AG09309 (cell line): ENCODE measurements at places on chromosomes 16 and 17.

DNA sequence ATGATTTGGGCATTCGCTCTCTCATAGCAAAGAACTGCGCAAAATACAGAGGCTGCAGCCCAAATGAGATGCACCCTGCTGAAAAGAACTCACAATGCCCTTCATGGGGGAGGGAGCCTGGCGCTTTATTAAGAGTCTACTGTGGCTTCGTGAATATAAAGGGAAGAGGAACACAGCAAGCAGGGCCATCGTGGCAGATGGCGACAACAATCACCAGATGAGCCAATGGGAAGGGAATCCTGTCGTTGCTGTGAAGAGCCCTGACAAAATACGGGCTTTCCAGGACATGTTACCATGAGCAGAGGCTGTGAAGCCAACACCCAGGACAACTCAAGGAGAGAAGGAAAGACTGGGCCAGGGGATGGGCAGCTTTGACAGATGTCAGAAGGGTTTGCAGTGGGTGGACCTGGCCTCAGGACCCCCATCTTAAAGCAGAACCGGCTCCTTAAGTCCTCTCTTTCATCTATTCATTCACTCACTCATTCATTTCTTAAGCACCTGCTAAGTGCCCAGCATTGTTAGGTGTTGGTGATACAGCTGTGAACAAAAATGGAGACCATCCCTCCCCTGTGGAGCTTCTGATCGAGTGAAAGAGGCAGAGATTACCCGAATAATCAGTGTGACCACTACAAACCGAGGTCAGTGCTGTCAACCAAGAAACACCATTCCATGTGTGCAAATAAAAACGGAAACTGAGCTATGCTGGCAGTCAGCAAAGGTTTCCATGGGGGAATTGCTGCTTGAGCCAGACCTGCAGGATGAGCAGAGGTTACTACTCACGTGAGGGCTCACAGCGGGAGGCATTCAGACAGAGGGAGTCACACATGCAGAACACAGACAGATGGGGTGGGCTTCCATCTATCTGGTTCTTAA is 125.8 kb downstream of the DYNLRB2 start:
- DNase-seq: no peak

GRCh38 chr17:78051186-78051972 is 77.2 kb downstream of the TMC6 start:
- no peak for DNase-seq

DNA sequence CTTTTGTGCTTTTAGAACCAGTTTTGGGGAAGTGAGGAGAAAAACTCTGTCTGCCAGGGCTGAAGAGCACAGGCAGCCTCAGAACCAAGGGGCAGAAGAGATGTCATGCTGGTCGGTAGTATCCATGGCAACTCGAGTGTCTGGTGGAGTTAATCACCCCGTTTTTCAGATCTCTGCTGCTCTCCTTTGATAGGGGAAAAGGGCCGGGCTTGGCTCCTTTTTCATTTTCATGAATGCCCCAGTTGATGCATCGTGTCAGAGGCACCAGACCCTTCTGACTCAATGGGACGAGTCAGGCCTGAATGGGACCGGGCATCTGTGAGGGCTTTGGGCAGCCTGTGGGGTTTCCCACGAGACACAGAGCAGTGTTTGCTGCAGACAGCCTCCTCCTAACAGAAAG is 304.6 kb downstream of the ABCC12 start:
- no peak for DNase-seq

DNA sequence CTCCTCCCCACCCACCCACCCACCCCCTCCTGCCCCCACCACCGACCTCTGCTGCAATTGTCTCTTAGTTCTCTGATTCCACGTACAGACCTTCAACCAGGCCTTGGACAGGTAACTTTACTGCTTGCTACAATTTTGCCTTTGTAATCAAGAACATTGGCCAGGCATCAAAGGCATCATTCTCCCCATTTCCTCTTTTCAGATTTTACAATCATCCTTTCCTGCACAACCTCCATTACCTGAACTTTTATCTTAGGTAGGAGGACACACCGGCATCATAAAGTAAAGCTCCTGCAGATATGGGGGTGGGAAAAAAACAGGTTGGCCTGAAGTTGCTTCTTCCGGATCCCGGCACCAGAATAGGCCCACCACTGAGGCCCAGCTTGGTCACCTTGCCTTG is 25.7 kb upstream of the SUPT4H1 start:
- no peak for DNase-seq

DNA sequence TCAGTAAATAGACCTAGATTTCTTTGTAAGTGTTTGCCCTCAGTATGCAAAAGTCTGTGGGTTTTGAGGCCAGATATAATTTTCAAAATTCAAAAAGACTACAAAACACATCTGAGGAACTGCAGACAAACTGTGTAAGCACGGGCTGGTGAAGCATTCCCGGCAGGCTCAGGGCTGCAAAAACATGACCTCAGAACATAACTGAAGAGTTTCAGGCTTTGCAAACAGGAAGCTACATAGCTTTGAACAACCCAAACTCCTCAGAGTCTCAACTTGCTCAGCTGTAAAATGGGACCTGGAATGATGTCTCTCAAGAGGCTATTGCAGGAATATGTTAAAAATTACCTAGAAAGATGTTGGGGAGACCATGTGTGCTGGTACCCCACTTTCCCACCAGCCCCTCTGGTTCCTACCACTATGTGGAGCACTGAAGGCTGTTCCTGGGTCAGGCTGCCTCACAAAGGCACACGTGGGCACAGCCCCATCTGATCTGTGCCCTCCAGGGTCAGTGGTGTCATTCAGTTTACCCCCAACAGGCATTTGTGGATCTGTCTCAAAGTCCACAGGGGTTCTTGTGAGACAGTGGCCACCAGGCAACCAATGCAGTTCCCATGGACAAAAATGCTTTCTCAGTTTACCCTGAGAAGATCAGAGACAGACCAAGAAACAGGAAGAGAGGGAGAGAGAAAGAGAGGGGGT is 72.9 kb downstream of the CREBBP start:
- no peak for DNase-seq

GRCh38 chr17:27538156-27538955 is 82.1 kb downstream of the KSR1 start:
- DNase-seq: no peak

DNA sequence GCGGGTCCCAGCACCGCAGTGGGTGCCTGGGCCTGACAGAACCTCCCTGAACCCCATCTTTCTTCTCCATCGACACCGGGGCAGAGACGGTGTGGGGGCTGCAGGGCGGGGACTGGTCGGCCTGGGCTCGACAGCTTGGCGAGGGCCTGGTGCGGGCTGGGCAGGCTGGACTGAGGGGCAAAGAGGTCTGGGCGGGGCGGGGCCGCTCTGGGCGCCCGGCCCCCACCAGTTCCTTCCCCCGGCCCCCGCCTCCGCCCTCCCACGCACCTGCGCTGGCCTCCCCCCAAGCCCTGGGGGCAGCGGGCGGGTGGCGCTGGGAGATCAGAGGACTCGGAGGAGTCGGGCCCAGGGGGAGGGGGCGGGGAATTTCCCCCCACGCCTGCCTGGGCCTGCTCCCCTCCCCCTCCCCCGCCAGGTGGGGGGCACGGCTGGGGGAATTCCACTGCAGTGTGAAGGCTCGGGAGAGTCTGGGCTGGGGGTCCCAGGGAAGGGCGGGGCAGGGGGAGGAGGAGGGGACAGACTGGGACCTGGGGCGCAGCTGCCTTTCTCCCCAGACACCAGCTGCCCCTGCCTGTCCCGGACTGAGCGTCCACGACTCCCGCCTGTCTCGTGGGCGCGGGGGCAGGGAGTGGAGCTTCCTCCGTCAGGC is 877 bp upstream of the KREMEN2 start:
- no peak for DNase-seq

DNA sequence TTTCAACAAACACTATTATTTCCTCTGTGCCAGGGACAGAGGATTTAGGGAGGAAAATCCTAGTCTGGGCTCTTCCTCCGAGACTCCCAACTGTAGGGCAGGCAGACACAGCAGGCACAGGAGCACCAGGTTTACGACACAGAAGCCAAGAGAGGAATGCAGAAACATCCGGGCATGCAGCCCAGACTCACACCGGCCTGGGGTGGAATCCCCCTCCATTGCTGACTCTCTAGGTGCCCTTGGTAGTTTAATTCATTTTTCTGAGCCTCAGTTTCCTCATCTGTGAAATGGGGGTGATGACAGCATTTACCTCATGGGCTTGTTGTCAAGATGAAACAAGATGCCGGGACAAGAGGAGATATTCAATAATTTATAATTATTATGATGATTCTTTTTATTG is 14.9 kb downstream of the CA4 start:
- no peak for DNase-seq
